ENCODE measurements at places on chromosomes 12 and 14.

GRCh38 chr14:54132496-54132895, 175.9 kb upstream of the BMP4 start:
- DNase-seq: no peak

GRCh38 chr14:74977164-74977900, 21.9 kb upstream of the PGF start:
- no peak for DNase-seq

- DNase-seq: no peak
Observed at GRCh38 chr12:15603474-15604085, 185.6 kb downstream of the EPS8 start.

GRCh38 chr12:125907351-125907750, 842.1 kb downstream of the AACS start:
- DNase-seq: no peak

DNA sequence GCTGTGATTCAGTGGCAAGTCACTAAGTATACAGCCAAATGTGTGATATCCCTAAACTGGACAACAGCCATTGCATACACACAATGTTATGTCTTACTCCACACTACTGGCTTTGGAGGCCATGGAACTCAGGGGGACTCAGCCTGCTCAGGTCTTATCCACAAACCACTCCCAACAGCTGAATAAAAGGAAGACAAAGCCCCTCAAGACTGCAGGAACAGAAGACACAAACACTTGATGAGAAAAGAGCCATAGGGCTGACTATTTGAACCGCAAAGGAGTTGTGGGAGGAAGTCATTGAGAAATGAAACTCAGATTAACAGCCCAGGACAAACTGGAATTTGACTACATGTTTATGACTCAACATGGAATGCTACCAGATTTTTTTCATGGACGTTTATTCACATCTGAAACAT, 40.9 kb downstream of the PTGER2 start:
- peak; percentile 64 for DNase-seq

Data from amniotic stem cell (primary cell).